Uterus (tissue), 4 donors: ENCODE measurements at places on chromosomes 12 and 14. TPM values are rescaled to one million over a fixed set of nuclear protein-coding genes. Genes with fewer than 3 reads are reported as not detected.
A peak's percentile ranks its signal among the peaks of the same experiment; 100 is the strongest.

- no peak for DNase-seq
- no peaks in the 10 kb centered on the region for H3K36me3 ChIP-seq
- no peaks in the 10 kb centered on the region for H3K4me1 ChIP-seq
- H3K27me3 ChIP-seq = no peaks in the 10 kb centered on the region
Observed at GRCh38 chr12:7369274-7369729, 65.4 kb downstream of the ACSM4 start.

DNA sequence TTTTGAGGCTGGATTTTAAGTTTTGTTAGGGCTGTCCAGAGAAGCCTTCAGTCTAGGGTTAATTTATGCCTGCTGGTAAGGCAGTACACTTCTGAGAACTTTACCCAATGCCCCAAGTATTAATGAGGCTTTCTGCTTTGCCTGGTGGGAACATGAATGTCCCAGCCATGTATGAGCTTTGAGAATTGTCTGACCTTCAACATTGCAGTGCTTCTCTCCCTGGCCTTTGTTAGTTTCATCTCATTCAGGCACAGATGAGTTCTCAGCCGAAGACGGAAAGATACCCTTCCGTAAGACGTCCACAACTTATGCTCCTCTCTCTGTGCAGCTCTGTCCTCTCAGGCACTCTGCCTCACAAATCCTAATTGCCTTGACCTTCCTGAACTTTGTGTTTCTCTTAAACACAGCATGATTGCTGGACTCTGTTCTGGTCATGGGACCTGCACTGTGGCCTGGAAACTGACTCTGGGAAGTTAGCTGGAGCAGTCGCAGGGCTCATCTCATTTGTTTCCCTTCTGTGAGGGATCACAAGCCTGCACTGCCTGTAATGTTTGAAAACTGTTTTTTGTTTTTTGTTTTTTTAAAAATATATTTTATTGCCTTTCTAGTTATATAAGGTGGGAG lies 15.7 kb downstream of the CHPT1 start:
- peak overlapping the region; percentile 68 for H3K27ac ChIP-seq
- DNase-seq = peak; percentile 17
- no peaks in the 10 kb centered on the region for H3K27me3 ChIP-seq

DNA sequence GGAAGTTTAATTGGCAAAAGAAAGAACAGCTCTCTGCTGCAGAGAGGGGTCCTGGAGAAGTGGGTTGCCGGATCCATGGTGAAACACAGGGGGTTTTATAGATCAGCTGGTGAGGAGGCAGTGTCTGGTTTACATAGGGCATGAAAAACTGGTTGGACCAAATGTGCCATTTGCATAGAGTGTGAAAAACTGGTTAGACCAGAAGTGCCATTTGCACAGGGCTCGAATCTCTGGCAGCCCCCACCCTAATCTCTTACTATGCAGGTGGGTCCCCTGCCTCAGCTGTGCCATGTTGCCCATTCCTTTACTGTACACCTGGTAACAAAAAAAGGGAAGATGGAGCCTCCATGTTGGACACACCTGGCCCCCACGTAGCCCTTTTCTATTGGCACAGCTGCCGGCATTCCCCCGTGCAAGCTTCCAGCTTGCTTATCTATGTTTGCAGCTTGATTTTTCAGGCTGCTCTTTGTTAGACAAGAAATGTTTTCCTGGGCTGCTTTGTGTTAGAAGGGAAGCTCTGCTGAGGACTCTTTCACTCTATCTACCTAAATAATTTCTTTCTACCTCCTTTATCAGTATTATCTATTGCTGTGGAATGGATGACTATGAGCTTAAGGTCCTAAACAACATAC lies 61.1 kb upstream of the TMEM132D start:
- no peaks in the 10 kb centered on the region for H3K36me3 ChIP-seq
- H3K27me3 ChIP-seq = no peaks in the 10 kb centered on the region
- no peak for DNase-seq
- H3K4me3 ChIP-seq = no peak overlapping the region
- H3K4me1 ChIP-seq = no peaks in the 10 kb centered on the region
- no peak overlapping the region for H3K27ac ChIP-seq

DNA sequence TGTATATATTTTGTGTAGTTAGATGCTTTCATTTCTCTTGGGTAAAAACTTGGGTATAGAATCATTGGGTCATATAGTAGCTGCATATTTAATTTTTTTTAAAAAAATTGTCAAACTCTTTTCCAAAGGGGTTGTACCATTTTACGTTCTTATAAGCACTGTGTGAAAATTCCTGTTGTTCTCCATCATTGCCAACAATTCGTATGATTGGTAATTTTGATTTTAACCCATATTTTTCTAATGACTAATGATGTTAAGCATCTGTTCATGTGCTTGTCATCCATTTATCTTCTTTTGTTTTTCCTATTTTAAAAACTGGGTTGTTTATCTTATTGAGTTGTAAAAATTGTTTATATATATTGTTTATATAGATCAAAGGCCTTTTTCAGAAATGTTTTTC lies 77.4 kb downstream of the OTOGL start:
- H3K27me3 ChIP-seq = no peaks in the 10 kb centered on the region
- H3K4me3 ChIP-seq = no peak overlapping the region
- H3K36me3 ChIP-seq = peaks cover 4% of the 10 kb centered on the region
- H3K4me1 ChIP-seq = no peaks in the 10 kb centered on the region

GRCh38 chr12:124921200-124922031 lies 7.0 kb upstream of the UBC start:
- peak overlapping the region; percentile 22 for H3K4me3 ChIP-seq
- no peak for DNase-seq
- H3K4me1 ChIP-seq = peaks cover 10% of the 10 kb centered on the region
- H3K36me3 ChIP-seq = no peaks in the 10 kb centered on the region
- H3K27ac ChIP-seq = peak overlapping the region; percentile 99

- no peaks in the 10 kb centered on the region for H3K36me3 ChIP-seq
- peak; percentile 22 for DNase-seq
- no peak overlapping the region for H3K4me3 ChIP-seq
- no peaks in the 10 kb centered on the region for H3K27me3 ChIP-seq
- H3K27ac ChIP-seq = no peak overlapping the region
- no peaks in the 10 kb centered on the region for H3K4me1 ChIP-seq
Observed at GRCh38 chr12:119544765-119545625, 48.6 kb upstream of the TMEM233 start.

DNA sequence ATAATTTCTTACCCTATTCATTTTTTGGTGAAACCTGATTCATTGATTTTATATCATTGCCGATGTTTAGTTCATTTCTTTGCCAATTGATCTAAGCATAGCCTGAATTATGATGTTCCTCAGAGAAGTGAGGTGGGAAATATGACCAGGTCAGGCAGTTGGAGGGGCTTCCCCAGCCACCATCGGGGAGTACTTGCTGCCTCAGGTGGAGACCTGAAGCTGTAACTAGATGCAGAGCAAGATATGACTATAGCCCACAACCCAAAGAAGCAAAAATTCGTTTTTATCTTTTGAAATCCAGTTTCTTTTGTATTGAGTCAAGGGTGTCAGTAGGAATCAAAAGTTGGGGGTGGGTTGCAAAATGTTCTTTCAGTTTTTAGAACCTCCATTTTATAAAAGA lies 7.9 kb downstream of the PTGDR start:
- H3K27me3 ChIP-seq = no peaks in the 10 kb centered on the region
- no peak overlapping the region for H3K27ac ChIP-seq
- no peak overlapping the region for H3K4me3 ChIP-seq
- no peak for DNase-seq

- DNase-seq = no peak
- no peaks in the 10 kb centered on the region for H3K27me3 ChIP-seq
- no peaks in the 10 kb centered on the region for H3K36me3 ChIP-seq
- H3K27ac ChIP-seq = no peak overlapping the region
Observed at GRCh38 chr12:22573181-22573580, 28.8 kb upstream of the C2CD5 start.

DNA sequence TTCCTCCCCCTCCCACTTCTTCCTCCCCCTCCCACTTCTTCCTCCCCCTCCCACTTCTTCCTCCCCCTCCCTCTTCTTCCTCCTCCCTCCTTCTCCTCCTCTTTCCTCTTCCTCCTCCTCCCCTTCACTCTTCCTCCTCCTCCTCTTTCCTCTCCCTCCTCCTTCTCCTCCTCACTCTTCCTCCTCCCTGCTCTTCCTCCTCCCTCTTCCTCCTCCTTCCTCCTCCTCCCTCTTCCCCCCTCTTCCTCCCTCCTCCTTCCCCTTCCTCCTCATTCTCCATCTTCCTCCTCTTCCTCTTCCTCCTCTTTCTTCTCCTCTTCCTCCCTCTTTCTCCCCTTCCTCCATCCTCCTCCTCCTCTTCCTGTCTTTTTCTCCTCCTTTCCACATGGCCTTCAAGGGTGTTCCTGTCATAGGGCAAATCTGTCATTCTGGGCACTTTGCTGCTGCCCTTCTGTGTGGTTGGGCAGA lies 111.4 kb downstream of the PHETA1 start:
- DNase-seq = no peak
- no peak overlapping the region for H3K27ac ChIP-seq
- no peaks in the 10 kb centered on the region for H3K27me3 ChIP-seq
- no peaks in the 10 kb centered on the region for H3K36me3 ChIP-seq

Gene CD4
- total RNA-seq = 8.4 TPM
